Left lung (tissue), 14 donors: ENCODE measurements at places on chromosomes 7 and 10. TPM values are rescaled to one million over a fixed set of nuclear protein-coding genes. Genes with fewer than 3 reads are reported as not detected.

- no peak for DNase-seq
These were observed 63.1 kb downstream of the CYTH3 start for GRCh38 chr7:6209340-6209739.

- peak; percentile 11 for DNase-seq
These were observed 85.1 kb downstream of the FAM204A start for GRCh38 chr10:118256825-118257570.

- no peak for DNase-seq
These were observed 32.1 kb upstream of the PTPN12 start for GRCh38 chr7:77504951-77505350.

- DNase-seq: peak; percentile 33
These were observed 82.7 kb upstream of the C1GALT1 start for GRCh38 chr7:7099584-7100014.

DNA sequence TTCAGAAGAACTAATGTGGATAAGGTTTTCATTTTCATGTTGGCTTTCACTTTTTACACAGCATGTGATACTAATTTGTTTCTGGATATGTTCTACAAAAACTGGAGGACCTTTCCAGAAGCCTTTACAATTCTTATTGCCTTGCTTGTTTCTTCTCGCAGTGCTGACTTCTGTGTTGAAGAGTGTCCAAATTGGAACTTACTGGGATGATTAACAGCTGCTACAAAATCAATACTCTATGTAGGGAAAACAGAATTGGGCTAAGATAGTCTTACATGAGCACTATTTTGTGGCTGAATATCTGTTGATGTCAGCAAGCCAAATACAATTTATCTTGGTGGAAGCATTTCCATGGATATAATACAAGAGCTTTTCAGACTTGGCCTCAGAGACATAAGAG lies 351.2 kb downstream of the DGKB start:
- DNase-seq: no peak

DNA sequence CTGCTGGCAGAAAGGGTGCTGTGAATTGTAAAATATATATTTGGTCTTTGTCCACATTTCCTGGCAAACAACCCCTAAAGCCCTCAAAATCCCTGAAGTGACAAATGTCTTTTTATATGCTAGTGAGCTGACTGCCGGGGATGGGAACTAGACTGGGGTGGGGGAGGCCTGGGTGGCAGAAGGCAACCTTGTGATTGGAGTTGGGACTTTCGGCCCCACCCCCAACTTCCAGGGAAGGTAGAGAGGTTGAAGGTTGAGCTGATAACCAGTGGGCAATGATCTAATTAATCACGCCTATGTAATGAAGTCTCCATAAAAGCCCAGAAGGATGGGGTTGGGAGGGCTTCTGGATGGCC lies 2.7 kb downstream of the EPHA1 start:
- DNase-seq: no peak

DNA sequence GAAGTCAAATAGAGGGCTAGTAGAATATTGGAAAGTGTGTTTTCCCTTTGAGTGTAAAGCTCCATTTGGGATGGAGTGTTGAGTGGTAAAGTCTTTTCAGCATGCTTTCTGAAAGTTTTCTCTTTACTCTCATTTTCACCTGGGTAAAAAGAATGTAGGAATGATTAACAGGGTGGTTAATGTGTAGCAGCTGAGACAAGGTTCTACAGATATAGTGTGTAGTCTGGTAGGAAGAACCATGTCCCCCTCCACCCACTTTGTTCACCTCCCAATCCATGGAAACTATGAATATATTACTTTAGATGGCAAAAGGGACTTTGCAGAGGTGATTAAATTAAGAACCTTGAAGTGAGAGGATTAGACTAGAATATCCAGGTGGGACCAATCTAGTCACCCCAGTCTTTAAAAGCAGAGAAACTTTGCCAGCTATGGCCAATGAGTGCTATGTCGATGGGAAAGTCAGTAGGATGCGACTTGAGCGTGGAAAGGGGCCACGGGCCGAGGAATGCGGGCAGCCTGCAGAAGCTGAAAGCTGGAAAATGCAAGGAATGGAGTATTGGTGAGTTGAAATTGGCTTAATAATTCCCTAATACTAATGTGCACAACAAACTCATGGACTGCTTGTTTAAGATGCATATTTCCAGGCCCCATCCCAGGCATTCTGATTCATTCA lies 166.3 kb upstream of the AHR start:
- no peak for DNase-seq

DNA sequence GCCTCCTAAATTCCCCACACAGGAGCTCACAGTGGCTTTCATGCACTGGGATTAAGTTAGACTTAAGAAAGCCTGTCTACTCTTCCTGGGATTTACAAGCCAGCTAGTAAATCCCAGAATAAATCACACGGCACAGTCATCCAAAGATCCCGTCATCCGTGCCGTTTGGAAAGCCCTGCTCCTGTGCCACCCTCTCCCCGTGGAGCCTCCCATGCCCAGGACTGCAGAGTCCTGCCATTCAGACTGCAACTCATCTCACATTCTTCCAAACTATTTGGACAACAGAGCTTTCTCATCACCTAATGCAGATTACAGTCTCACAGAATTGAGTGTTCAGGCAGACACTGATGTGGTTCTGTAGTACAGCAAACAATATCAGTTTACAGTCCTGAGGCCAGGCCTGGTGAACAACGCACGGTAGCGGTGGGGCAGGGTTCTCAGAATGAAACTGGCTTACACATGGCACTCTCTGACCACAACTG lies 166.5 kb downstream of the EGFR start:
- DNase-seq: no peak

GRCh38 chr10:77501152-77501845 lies 136.3 kb downstream of the KCNMA1 start:
- DNase-seq: no peak

- no peak for DNase-seq
These were observed 35.9 kb upstream of the WIPF3 start for GRCh38 chr7:29770371-29770770.

- DNase-seq: peak; percentile 33
These were observed 679 bp downstream of the LRRC20 start for GRCh38 chr10:70381471-70382421.

Gene CALML3
- polyA plus RNA-seq: 0.85 TPM

Gene ABCB4
- 0.67 TPM for polyA plus RNA-seq

Gene SMO
- 63.3 TPM for polyA plus RNA-seq

Gene CFAP58
- 2.2 TPM for polyA plus RNA-seq

Gene FAM180A
- not detected for polyA plus RNA-seq
